ENCODE measurements at places on chromosomes 4 and X.

- DNase-seq, result peak; percentile 10
Observed at GRCh38 chr4:2402048-2402842, 16.2 kb downstream of the ZFYVE28 start.

DNA sequence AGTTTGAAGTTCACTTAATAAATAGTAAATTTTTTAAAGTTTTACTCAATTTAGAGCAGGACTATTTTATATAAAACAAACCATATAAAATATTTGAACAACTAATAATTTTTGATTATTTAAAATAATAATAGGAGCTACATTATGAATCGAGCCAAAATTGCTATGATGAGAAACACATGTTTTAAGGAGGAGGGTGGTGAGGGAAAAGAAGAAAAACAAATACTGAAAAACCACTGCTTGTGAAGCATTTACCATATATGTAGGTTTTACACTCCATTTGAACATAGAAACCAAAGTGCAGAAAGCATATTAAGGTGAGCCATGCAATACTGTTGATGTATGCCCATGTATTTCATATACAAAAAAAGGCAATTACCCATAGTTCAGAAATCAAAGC is 448.9 kb downstream of the FSTL5 start:
- peak; percentile 10 for DNase-seq

GRCh38 chr4:168695288-168695687 is 198.4 kb downstream of the PALLD start:
- DNase-seq, result no peak

- DNase-seq, result no peak
Observed at GRCh38 chr4:136803433-136803832, 728.9 kb downstream of the PCDH18 start.

DNA sequence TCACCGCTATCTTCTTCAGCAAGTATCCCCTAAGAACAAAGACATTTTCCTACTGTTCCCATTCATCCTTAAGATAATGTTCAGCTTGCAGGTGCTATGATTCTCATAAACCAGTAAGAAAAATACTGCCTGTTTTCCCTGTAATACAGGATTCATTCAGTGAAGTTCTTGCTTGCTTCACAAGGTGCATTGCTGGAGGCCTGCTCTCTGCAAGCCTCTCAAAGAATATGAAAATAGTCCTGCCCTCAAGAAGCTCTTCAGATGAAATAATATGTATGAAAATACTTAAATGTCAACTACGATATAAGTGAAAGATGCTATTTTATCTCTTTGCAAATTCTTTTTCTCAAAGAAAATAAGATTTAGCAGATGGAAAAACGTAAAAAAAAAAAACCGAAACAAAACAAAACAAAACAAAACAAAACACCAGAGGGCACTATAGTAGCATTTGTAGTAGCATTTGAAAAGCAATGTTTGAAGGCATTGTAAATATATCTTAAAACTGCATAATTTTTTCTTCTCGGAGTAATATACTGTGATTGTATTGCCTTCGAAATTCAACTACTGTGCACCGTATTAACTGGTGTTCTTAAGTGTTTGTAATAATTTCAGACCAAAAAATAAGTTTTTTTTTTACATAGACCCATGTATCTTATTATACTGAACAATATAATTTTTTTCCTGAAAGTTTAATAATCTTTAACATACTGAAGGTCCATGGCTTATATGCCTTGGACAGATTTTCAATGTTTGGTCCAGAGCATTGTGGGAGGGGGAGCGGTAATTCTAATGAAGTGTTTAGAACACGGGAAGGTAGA is 26.0 kb downstream of the ADH4 start:
- DNase-seq, result no peak

DNA sequence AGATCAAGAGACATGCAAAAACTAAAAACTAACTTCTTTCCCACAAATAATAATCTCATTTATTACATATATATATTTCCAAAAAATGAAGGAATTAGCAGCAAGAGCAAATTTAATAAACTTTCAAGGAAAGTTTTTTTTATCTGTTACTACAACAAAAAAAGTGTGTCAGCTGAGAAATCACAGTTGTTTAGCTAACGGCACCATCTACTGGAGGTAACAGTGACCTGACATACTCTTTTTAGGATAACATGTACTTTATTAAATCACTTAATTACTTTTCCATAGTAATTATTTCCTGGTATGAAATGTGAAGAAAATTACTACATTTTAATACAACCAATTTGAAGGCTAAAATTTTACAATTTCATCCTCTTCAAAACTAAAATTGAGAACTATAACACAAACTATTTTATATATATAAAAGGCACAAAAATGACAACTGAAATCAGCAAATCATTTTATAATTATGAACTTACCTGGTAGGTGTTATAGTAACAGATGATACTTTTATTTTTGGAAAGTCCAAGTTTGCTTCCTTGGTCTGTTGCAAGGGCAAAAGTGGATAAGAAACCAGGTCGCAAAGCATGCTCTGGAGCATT is 9.1 kb downstream of the LAMTOR3 start:
- peak; percentile 16 for DNase-seq

GRCh38 chrX:138711399-138712347 is at the start of gene FGF13:
Gene FGF13, minus strand, starts transcription at chrX:138711717. Its CDS starts 714 bp downstream, at chrX:138711003.
- DNase-seq, result no peak

DNA sequence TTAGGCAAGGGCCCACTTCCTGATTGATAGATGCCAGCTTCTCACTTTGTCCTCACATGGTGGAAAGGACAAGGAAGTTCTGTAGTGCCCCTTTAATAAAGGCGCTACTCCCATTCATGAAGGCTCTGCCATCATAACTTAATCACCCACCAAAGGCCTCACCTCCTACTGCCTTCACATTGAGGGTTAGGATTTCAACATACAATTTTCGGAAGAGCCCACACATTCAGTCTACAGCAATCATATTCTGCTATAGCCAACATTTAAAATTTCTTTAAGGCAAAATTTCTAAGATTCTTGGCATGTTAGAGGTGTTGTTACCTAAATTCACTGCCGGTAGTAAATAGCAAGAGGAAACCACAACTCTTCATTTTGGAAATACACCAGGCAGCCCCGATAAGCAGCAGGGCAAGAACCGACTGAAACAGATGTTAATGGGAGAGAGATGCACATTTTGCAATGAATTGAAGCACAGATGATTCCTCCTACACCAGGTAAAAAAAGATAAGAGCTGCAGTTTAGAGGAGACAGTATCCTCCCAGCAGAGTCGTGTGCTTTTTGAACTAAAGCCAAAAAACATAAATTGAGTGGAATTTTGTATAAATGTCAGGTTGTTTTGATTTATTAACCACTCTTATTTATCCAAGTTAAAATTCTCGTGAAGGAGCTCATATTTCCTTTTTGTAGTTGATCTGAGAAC is 594.9 kb downstream of the KCTD8 start:
- peak; percentile 10 for DNase-seq

- no peak for DNase-seq
Observed at GRCh38 chr4:145618210-145618931, 814 bp upstream of the MMAA start.

GRCh38 chr4:183986971-183987946 is 82.2 kb downstream of the STOX2 start:
- peak; percentile 85 for DNase-seq

DNA sequence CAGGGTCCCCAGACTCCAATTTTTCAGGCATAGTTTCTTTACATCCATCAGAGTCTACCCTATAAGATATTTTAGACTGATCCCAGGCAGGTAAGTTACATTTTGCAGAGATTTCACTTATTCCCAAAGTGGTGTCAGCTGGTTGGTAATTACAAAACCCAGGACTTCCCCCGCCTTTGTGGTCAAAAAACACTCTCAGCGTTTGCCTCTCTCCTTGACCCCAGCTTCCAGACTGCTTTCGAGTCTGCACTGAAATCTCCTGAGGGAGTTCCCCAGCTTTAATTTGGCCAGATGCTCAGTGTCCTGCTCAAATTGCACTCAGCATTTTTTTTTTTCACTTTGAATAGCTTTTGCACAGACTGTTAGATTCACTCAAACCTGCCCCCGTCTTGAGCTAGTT is 11.2 kb upstream of the AMOT start:
- peak; percentile 68 for DNase-seq

DNA sequence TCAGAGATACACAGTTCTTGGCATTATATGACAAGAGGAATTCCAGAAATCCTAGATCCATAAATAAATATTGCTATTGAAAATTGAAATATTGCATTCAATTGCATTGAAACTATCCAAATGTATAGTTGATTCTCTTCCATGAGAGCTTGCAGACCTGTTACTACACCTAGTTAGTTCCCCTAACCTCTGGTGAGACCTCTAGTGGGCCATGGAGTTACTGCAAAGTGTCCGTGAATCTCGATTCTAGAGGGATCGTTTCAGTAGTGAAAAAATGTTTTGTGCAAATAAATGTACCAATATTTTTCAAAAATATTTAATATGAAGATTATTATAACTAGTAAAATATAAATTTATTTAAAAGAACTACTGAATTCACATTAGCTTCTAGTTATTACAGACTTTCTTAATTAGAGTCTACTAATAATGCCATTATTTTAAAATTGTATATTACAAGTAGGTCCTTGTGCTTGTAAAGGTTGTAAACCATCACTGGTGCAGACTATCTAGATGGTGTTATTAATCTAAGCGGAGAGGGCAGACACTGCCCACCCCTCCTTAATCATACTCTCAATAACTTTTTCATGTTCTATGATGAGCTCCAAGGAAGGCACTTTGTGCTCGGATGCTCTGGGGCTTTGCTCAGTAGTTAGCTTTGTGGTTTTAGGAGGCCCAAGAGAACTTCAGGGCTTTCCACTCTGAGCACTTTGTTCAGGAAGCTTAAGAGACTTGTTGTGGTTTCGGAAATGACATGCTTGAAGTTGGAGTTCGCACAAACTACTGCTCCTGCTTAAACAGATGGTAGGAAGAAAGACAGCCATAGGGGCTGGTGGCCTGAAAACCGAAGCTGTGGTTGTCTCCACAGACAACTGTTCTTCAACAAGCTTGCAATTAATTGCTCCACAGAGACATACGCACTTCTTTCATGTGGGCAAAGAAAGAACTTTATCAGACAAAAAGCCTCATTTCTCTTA is 42.8 kb downstream of the IL21 start:
- DNase-seq, result no peak

GRCh38 chr4:8084712-8085490 is 73.7 kb downstream of the ABLIM2 start:
- DNase-seq, result no peak

- DNase-seq, result peak; percentile 77
Observed at GRCh38 chr4:56630876-56631666, 50.0 kb downstream of the HOPX start.

GRCh38 chrX:13599491-13599890 is 30.1 kb downstream of the EGFL6 start:
- no peak for DNase-seq

DNA sequence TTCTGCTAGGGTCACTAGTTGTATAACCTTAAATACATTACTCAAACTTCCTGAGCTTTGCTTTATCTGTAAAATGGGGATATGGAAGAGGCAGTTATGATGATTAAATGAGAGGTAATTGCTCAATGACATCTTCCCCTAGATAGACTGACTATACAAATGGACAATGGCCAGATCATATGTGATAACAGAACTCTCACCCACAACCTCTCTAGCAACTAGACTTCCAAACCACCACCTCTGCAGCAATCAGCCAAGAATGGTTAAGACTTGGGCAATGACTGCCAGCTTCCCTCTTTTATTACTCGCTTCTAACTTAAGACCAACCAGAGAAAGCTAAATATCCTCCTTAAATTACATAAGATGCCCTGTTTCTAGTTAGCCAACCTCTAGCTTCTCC is 2.9 kb upstream of the SEPSECS start:
- DNase-seq, result no peak

DNA sequence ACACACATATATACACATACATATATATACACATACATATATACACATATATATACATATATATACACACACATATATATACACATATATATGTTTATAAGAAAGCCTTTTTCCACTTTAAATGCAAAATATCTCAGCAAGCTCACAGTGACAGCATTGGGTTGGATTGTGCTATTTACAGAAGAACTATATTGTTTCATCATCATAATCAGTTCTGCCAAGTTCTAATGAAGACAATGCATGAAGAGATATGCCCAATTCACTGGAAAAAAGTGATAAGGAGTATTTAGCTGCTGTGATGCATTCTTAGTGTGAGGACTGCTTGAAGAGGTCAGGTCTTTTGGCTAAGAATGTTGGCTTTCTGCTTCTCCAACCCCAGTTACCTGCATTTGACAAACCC is 54.4 kb downstream of the RNF150 start:
- DNase-seq, result peak; percentile 69

DNA sequence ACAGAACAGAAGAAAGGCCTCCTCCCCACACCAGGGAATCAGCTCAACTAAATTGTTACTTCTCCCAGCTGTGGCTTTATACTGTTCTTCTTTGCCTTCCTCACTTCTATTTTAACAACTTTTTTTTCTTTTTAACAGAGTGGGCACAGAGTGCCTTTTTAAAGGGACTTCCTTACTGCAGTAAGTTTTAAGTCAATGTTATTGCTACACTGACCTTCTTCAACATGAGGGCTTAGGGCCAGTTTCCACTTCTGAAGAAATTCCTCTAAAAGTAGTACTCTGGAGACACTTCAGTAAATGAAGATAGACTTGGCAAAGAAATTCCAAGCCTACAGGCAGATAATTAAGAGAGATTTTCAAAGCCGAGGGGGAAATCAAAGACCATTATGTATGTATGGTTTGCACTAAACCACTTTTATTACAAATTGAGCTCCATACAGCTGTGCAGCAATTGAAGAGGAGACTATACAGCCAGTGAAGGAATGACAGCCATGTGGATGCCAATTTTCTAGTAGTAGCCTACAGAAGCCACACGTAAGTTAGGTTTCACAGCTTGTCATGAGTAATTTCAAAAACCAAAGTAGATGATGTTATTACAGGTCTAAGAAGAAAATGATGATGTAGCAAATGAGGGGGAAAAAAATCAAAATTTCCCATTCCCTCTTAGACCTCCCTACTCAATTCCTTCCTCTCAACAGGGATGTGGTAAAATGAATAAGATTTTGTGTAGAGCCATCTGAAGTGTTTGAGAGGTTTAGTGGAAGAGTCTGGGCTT is 36.9 kb upstream of the RASGEF1B start:
- no peak for DNase-seq

Measured in astrocyte (in vitro differentiated cells and primary cell).